ENCODE measurements at places on chromosomes 12 and 14.

DNA sequence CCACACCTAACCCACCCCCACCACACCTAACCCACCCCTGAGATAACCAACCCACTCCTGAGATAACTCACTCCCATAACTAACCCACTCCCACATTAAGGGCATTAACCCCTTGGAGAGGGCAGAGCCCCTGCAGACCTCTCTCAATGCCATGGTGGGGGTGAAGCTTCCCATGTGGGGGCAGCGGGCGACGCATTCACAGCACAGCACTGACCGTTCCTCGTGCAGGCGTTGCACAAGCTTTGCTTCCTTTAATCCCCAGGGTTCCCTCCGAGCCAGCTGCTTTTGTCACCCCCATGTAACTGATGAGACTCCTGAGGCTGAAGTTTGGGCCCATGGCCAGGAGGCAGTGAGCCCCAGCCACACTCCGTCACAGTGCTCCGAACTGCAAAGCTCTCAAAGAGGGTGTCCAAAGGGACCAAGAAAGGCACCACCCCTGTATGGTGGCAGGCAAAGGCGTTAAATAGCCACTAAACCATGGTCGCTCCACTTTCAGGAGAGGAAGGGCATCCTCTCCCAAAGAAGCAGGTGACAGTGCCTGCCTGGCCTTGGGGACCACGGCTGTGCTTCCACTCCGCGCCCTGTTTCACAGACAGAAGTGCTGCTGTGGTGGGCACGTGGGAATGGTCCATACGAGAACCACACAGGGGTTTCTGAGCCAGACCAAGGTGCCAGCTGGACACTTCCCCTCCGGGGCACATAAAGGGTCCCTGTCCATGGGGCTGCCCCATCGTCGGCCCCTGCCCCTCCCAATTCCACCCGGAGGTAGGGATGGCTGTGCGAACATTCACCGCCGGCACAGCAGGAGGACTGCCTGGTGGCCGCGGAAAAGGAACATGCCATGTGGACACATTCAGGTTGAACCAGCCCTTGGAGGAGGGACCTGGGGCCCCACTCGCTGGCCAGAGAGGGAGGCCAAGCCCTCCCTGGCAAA is 28.3 kb downstream of the GALNT9 start:
- no peak for DNase-seq

GRCh38 chr14:96797582-96798349 is 584 bp downstream of the VRK1 start:
- no peak for DNase-seq

- no peak for DNase-seq
These were observed 1.9 kb upstream of the VRK1 start for GRCh38 chr14:96795109-96795828.

DNA sequence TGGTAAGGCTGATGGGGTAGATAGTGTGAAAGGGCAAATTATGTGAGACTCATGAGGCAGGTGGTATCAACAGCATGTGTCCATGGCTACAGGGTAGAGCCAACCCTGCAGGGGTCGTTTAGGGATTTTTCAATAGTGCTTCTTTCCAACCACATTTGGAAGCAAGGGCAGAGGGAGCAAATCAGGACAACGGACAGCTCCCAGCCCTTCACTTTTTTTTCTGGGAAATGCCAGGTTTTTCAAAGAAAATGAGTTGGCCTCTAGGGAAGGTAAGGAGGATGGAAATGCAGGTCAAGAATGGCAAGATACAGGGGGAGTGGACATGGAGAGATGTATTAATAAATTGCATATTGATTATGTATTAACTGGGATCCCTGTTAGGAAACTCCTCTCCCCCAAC is 4.9 kb upstream of the CMA1 start:
- DNase-seq: no peak

- no peak for DNase-seq
These were observed 20.0 kb upstream of the GCH1 start for GRCh38 chr14:54922598-54922997.

- no peak for DNase-seq
These were observed 151.7 kb upstream of the GZMB start for GRCh38 chr14:24785698-24786097.

GRCh38 chr12:108455706-108456105 is 59.4 kb upstream of the FICD start:
- no peak for DNase-seq

DNA sequence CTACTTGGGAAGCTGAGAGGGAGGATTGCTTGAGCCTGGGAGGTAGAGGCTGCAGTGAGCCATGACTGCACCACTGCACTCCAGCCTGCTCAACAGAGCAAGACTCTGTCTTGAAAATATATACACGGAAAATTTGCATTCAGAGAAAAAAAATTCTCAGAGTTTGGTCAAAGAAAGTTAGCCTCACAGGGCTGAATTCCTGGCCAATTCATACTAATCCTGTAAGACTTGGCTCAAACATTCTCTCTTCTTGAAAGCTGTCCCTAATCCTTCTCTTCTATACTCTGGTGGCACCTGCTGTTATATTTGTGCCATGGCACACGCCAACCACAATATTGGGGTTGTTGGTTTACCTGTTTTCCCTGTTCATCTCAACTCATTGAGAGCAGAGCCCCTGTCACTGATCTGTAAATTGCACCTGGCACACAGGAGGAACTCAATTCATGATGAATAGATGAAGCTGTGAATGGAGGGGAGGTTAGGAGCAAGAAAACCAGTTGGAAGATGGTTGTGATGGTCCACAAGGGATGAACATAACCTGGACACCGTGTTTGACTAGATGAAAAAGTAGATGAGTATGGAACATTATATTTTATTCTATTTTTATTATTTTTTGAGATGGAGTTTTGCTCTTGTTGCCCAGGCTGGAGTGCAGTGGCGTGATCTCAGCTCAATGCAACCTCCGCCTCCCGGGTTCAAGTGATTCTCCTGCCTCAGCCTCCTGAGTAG is 36.8 kb upstream of the SPTSSA start:
- peak; percentile 28 for DNase-seq

DNA sequence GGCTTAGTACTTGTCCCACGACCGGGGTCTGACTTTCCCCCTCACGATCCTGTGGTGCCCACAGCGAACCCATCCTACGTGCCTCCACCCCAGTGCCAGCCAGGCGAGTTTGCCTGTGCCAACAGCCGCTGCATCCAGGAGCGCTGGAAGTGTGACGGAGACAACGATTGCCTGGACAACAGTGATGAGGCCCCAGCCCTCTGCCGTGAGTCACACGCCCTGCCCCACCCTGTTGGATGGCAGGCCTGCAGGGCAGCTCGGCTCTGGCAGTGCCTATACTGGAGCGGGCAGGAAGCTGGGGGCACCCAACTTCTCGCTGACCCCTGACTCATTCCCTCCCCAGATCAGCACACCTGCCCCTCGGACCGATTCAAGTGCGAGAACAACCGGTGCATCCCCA is 18.3 kb upstream of the LRP1-AS start:
- DNase-seq: no peak

DNA sequence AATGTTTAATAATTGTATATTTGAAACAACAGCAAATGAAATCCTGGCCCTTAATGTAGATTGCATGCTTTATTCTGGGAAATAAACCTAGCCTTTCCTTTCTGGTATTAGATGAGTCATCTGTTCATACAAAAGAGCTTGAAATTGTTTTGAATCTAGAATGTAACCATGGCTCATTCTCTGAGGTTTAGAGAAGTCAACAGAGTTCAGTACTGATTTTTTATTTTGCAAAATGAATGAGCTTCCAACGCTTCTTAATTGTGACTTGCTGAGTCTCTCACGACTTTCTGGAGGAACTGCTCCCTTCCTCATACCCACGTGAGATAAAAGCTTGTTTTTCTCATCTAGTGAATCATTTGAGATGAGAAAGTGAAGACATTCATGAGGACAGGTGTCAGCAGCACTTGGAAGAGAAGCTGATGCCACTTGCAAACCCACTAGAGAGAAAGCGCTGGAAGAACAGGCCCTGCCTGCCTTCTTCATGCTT is 509.6 kb downstream of the VRK1 start:
- no peak for DNase-seq

GRCh38 chr12:125267114-125267513 is 201.9 kb downstream of the AACS start:
- DNase-seq: no peak

DNA sequence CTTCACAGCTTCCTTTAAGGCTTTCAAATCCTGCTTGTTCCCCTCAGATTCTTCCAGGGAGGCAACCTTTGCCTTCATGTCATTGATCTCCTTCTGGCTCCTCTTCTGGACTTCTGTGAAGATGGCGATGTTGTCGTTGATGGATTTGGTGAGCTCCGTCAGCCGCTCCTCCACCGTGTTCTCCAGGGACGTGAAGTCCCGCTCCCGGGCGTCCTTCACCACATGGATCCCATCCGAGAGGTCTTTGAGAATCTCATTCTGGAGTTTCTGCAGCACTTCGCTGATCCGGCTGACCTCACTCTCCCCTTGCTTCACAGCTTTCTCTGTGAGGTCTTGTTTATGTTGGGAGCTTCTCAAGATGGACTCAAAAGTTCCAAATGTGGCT is 7.9 kb downstream of the CKAP4 start:
- DNase-seq: no peak

DNA sequence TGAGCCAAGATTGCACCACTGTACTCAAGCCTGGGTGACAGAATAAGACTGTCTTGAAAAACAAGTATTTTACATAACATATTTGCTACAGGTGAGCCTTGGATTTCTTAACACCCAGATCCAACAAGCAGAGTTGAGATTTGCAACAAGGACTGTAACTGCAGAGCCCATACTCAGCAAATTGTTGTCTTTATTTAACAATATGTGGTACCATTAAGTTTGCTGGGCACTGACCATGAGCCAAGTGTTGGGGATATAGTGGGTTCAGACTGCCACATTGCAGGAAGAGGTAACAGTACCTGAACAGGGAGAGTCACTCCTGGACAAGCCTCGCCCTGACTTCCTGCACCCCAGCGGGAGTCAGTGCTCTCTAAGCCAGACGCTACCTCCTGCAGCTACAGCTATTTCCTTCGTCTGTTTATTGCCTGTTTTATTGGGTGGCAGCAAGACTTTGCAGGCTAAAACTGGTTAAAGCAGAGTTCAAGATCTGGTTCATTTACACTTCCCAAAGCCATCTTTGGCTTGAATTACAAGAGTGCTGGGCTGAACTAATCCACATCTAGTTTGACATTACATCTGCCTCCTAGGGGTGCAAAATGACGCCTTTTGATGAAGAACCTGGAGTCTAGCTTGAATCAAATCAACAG is 12.5 kb downstream of the AHSA1 start:
- no peak for DNase-seq

DNA sequence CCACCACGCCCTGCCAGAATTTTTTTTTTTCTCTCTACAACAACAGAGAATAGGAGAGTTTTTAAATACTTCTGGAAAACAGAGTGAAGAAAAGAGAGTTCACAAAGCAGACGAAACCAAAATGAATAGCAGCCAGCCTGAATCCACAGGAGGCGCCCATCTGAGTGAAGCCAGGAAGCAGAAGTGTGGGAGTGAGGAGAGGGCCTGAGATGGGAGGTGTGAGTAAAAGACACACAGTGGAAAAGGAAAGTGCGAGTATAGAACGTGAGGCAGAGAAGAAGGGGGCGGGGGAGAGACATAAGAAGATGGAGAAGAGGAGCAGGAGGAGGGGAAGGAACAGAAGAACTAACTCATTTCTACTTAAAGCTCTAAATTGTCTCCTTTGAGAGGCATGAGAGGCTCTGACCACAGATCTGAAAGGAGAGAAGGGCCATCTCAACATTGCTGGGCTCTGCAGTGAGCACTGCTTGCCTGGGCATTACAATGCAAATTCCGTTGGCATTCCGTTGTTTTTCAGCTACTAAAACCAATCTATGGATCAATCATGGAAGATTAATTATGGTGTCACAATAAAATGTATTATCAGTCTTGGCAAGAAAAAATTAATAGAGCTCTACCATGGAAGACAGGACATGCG is 140.1 kb upstream of the CPSF6 start:
- DNase-seq: no peak

DNA sequence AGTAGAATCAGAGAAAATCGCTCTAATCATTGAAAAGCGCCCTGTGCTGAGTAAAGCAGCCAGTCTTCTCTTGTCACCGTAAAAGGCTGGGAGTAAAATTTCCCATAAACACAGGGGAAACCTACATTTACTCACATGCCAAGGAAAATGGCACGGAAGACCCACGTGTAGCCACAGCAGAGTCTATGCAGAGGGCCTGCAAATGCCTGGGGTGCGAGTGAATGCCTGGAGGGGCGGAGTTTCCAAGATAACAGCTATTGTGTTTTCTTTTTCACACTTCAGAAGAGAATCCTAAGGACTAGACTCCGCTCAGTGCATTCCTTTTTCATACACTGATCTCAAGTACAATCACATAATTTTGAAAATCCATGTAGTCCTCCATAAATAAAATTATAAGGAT is 159.9 kb upstream of the FOXN3 start:
- no peak for DNase-seq

DNA sequence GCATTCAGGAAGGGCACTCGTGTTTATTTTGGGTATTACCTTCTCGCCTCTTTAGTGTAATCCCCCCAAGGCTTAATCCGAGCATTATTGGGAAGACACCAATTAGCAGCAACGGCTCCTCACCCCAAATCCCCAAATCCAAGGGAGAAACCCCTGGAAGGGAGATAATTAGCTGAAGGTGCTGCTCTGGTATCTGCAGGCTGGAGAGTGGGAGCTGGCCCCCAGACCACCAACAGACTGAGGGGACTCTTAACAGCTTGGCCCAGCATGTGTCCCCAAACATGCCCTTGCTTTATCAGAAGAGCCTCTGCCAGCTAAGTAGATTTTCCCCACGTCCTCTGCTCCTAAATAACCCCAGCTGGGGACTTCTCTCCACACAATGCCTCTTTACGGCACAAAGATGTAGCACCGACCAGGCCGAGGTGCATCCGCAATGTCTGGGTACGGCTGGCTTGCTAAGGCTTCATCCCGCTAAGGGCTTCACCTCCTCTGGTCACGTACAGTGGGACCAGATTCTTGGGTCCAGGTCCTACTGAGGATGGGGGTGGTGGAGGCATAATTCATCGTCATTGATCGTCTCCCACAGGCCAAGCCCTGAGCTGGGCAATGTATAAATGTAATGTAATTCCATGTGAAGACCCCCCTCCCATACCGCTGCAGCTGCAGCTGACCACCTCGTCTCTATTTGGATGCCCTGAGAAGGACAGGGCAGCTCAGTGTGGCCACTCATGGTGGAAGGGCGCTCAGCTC is 123.7 kb upstream of the GSC start:
- DNase-seq: no peak

- DNase-seq: peak; percentile 40
These were observed 154.9 kb downstream of the DYRK2 start for GRCh38 chr12:67803278-67803993.

DNA sequence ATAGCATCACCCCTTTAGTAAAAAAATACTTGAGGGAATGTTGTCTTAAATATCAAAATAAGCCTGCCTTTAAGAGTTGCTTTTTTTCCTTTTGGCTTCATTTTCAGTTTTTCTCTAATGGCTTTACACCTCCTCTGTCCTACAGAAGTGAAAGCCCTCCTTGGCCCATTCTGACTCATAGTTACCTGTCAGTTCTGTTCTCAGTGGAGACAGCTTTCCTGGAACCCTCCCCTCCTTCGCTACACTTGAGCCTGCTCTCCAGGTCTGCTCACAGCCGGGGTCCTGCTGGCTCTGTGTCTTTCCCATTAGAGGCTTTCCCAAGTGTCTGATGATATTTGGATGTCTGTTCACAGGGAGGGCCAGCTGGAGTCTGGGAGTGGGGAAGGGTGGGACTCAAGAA is 84.0 kb downstream of the PELI2 start:
- DNase-seq: no peak

All from HAP-1 (cell line).